ENCODE measurements at places on chromosomes 13 and 19.
A peak's percentile ranks its signal among the peaks of the same experiment; 100 is the strongest.

DNA sequence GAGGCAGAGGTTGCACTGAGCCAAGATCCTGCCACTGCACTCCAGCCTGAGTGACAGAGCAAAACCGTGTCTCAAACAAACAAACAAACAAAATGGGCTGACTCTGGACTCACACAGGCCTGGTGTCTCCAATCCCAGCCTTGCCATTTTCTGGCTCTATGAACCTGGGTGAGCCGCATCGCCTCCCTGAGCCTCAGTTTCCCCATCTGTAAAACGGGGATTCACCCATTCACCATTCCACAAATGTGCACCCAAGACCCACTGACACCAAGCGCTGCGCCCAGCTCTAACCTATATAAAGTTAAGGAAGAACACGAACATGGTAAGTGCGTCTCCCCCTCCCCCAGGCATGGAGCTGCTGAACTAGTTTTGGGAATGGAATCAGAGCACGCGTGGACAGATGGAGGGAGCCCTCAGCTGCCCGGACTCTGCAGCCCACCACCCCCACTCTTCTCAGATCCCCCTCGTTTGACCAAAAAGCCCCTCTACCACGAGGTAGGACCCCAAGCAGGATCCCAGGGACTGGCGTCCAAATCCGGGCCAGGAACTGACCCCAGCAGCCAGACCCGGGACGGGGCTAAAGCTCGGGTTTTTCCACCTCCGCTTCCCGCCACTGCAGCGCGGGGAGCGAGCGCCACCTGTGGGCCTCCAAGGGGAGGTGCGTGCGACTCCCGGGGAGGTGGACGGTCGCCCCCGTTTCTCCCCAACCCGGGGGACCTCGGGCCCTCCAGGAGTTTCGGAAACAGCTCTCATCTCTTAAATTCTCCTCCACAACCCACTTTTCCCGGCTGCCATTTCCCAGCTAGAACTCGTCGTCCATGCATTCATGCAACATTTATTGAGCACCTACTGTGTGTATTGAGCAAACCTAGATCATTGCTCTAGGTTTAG is 33.0 kb upstream of the ADGRE5 start:
- peak; percentile 85 for DNase-seq

- no peak for DNase-seq
Observed at GRCh38 chr13:22967669-22968068, 213.1 kb upstream of the SGCG start.

- peak; percentile 53 for DNase-seq
Observed at GRCh38 chr13:78659732-78660494, 958 bp upstream of the OBI1 start.

DNA sequence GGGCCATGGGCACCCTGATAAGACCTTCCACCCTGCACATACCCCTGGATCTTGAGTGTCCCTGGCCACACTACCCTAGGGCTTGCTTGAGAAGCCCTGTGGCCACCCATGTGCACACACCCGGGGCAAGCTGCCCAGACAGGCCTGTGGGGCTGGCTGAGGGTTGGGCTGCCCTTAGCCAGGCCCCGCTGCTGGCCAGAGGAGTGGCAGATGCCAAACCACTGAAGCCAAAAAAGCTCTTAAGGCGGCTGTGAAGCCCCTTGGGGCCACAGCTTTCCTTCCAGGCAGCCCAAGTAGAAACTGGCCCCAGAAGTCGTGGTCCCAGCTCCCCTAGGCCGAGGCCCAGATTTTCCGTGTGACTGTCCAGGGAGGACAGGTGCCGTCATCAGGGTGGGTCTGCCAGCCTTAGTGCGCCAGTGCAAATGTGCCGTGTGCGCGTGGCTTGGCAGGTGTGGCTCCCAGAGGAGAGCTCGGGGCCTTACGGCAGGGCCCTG is 14.8 kb downstream of the CEBPG start:
- DNase-seq, result no peak

GRCh38 chr13:37175996-37176395 is 70.5 kb upstream of the CSNK1A1L start:
- no peak for DNase-seq

- no peak for DNase-seq
Observed at GRCh38 chr19:29029268-29029958, 183.5 kb downstream of the UQCRFS1 start.

- no peak for DNase-seq
Observed at GRCh38 chr19:39375929-39376328, 15.0 kb downstream of the PAF1 start.

- no peak for DNase-seq
Observed at GRCh38 chr19:54418030-54418929, 3.0 kb downstream of the TTYH1 start.

DNA sequence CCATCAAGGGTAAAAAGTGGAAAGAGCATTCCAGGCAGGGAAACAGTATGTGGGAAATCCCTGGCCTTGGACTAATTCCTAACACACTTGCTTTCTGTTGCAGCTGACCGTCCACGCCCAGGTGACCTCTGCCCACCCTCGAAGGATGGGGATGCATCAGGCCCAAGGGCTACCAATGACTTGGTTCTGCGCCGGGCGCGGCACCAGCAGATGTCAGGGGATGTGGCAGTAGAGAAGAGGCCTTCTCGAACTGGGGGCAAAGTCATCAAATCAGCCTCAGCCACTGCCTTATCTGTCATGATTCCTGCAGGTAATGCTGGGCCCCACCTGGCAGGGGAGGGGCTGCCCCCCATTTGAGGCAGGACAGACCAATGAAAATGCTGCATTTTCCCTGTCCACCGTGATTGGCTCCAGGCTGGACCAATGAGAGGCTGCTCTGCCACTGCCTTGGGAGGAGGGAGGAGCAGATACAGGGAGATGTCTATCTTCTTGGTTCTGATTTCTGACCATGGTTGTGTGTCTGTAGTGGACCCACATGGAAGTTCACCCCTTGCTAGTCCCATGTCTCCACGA is 12.6 kb downstream of the DNASE2 start:
- DNase-seq, result no peak

DNA sequence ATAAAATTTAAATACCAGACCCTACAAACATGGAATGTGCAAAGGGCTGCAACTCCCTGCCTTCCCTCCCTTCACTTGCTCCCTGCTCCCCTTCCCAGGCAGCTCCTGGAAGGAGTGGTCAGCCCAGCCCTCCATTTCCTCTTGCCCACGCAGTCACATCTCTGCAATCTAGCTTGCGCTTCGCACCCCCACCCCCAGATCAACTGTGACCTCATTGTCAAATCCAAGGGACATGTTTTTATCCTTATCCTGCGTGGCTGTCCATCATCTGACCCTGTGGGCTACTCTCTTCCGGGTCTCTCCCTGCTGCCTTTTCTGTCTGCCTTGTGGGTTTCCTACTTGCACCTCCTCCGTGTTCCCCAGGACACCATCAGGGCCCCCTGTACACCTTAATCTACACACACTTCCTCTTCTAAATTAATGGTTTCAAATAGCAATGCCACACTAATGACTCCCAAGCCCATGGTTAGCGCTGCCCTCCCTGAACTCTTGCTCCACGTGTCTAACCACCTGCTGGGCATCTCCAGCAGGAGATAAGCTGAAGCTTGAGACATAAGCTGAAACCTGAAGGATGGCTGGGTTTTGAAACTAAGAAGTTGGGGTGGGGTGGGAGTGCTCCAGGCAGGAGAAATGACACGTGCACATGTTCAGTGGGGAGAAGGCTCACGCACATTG is 118.3 kb downstream of the USP12 start:
- no peak for DNase-seq

DNA sequence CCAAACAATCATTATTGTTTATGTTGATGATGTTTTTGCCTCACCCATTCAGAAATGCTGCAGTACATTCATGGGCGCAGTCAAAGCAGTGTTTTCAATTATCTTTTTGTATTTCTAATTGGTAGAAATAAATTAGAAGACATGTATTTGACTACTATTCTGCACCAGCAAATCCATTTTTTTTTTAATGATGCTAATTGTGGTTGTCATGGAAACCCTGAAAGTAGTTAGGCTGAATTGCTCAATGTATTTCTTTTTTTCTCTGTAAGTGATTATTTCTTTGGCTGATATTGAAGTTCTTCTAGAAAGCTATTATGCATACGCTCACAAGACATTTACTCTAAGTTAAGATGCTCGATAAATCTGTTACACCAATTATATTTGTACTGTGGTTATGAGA is 101.2 kb downstream of the RFC3 start:
- DNase-seq, result no peak

GRCh38 chr13:42113478-42113877 is 65.0 kb downstream of the DGKH start:
- DNase-seq, result no peak

GRCh38 chr13:95050800-95051615 is 250.2 kb downstream of the ABCC4 start:
- DNase-seq, result no peak

- no peak for DNase-seq
Observed at GRCh38 chr13:69704311-69704710, 403.3 kb upstream of the ATXN8OS start.

DNA sequence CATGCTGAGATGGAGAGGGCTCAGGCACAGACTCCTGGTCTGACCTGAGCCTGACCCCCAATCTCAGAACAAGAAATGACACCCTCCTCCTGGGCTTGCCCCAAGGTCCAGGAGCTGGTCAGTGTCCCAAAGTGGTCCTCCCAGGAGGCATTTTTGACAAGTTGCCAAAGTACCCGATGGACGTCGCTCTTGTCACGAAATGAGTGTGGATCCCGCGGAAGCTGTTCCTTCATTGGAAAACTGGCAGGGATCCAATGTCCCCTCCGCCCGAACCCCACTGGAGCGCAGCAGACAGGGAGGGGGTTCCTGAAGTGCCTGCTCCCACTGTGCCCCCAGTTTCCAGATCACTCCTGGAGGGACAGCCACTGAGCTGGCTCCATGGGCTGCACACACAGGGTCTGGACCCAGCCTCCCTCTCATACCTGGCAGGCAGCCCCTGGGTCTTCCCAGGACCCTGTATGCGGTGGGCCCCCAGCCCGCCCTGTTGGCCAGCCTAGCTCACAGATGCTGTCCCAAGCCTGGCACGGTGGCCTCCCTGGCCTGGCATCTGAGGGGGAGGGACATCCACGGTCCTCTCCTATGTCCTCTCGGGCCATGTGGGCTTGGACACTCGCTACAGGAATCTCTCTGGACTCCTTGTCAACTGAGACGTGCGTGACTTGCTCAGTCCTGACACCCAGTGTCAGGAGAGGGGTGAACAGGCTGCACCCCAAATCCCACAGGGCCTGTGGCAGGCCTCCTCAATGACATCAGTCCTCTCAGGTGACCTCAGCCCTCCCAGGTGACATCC is 12.8 kb upstream of the ZNF14 start:
- peak; percentile 4 for DNase-seq

DNA sequence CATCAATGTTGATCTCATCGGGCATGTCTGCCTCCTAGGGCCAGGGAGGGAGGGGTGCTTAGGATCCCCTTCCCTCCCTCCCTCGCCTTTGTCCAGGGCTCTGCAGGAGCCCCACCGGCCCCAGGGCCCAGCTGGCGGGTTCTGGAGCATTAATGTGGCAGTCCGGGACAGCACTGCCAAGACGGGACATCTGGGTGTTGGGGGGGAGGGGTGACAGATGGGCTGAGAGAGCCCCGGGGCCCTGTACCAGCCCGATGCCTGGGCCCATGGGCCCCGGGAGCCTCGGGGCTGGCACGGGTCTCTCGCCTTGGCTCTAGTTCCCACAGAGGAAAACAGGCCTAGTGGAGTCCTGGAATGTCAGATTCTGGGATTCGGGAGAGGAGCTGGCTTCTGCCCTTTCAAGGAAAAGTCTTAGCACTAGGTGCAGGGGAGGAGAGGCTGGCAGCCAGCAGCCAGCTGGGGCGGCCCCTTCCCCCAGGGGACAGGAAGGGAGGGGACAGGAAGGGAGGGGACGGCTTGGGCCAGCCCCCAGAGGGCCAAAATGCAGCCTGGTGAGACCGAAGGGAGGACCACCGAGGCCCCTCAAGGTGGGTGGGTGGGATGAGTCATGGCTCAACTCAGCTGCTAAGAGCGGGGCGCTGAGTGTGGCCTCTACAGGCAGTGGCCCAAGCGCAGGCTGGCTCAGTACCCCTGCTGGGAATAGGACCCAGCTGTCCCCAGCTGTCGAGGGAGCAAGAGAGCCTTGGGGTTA is 3.1 kb downstream of the PPP1R14A start:
- DNase-seq, result no peak

DNA sequence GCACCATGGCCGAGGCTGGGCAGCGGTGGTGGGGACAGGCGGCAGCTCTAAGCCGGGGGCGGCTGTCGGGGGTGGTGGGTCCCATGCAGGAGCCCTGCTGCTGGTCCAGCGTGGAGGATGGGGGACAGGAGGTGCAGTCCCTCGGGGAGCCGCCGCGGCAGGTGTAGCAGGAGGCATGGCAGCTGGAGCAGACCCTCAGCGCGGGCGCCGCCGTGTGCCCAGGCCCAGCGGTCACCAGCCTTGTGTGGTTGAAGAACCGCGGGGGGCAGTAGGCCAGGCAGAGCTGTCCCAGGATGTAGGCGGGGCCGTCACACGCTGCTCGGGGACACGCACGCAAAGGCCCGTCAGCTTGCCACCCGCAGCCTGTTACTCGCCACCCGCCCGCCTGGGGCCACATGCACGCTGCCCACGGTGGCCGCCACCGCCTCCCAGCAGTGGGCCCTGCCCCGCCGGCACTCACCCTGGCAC is 2.9 kb upstream of the C19orf25 start:
- no peak for DNase-seq

- DNase-seq, result no peak
Observed at GRCh38 chr19:6540918-6541689, 10.3 kb downstream of the TNFSF9 start.

DNA sequence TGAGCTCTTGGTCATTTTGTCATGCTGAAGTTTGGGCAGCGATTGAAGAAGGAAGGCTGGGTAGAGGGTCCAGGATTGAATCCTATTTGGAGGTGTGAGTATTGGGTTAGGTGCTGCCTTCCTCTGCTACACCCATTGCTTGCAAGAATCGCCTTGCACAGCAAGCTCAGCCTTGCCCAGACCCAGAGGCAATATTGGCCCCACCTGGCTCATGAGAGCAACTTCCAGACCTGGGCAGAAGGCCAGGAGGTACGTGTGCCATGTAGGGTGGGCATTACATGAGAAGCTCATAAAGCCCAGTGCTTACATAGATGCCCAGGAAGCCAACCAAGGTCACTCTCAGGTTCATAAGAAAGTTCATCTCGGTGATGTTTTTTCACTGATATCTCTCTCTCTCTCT is 718.0 kb downstream of the EFNB2 start:
- DNase-seq, result no peak

GRCh38 chr19:6987850-6988249 is 33.4 kb downstream of the MBD3L2B start:
- no peak for DNase-seq

- DNase-seq, result no peak
Observed at GRCh38 chr13:105878119-105878700, 657.3 kb downstream of the EFNB2 start.

GRCh38 chr13:26601669-26602068 is 44.2 kb downstream of the WASF3 start:
- no peak for DNase-seq
